Activated CD4-positive, alpha-beta T cell treated with anti-CD3 and anti-CD28 coated beads, Interleukin-2, amount 50 U/mL, for 4 hours (primary cell): ENCODE measurements at places on chromosomes 5 and 9.
A peak's percentile ranks its signal among the peaks of the same experiment; 100 is the strongest.

DNA sequence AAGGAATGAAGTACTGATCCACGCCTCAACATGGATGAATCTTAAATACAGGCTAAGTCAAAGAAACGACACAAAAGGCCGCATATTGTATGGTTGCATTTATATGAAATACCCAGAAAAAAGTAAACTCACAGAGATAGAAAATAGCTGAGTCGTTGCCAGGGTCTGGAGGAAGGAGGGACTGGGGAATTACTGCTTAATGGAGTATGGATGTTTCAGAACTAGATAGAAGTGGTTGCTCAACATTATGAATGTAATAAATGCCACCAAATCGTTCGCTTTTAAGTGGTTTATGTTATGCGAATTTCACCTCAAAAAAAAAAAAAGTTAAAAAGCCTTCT lies 784 bp upstream of the MSANTD3 start:
- no peak for DNase-seq

- no peak for DNase-seq
Observed at GRCh38 chr5:157270771-157271170, 4.8 kb downstream of the CYFIP2 start.

GRCh38 chr5:119390404-119390803 lies 34.6 kb downstream of the TNFAIP8 start:
- DNase-seq, result no peak

- DNase-seq, result no peak
Observed at GRCh38 chr5:74903165-74903787, 37.1 kb upstream of the FAM169A start.

GRCh38 chr9:97640325-97640724 lies 6.7 kb downstream of the NCBP1 start:
- DNase-seq, result no peak

DNA sequence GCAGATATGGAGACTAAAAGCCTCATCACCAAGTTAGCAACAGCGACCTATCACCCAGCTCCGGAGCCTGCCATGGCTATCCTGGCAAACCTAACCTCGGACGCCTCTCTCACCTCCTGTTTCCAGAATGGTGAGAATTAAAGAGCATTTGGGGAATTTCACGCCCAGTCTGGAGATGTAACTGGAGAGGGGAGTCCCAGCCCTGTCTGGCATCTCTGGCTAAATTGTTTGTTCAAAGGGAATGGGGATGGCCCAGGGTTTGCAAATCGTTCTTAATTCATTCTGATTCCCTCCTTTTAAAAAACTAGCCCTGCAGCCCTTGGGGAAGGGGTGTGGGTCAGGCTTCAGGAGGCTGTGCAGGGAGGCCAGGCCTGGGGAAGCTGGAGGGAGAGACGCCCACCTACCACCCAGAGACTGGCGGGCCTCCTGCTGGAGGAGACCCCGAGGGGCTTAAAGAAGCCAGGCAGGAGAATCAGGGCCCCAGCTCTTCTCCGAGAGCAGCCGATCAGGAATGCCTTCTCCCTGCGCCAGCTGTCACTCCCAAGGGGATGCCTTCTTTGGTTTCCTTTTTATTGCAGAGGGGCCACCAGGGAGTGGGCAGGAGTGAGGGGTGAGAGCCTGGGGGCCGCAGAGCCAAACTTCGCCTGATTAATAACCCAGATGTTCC lies 964 bp upstream of the COL5A1 start:
- no peak for DNase-seq

DNA sequence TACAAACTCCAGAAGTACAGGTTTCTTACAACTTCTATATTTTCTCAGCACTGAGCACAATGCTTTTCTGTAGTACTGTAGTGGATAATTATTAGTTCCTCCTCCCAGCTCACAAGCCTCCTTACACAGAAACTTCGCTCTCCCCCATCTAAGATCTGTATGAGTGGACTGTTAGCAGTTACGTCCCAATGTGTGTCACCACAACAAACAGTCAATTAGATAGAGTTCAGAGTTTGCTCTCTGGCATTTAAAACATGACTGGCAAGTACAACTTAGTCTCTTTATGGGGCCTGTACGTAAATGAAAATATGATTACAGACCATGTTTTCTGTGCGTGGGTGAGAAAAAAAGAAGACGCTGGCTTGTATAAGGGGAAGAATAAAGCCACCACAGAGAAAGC lies 631.4 kb upstream of the DMAC1 start:
- no peak for DNase-seq

- DNase-seq, result peak; percentile 29
Observed at GRCh38 chr5:40682154-40683017, 2.7 kb downstream of the PTGER4 start.

GRCh38 chr5:30368064-30368463 lies 825.4 kb upstream of the CDH6 start:
- no peak for DNase-seq

DNA sequence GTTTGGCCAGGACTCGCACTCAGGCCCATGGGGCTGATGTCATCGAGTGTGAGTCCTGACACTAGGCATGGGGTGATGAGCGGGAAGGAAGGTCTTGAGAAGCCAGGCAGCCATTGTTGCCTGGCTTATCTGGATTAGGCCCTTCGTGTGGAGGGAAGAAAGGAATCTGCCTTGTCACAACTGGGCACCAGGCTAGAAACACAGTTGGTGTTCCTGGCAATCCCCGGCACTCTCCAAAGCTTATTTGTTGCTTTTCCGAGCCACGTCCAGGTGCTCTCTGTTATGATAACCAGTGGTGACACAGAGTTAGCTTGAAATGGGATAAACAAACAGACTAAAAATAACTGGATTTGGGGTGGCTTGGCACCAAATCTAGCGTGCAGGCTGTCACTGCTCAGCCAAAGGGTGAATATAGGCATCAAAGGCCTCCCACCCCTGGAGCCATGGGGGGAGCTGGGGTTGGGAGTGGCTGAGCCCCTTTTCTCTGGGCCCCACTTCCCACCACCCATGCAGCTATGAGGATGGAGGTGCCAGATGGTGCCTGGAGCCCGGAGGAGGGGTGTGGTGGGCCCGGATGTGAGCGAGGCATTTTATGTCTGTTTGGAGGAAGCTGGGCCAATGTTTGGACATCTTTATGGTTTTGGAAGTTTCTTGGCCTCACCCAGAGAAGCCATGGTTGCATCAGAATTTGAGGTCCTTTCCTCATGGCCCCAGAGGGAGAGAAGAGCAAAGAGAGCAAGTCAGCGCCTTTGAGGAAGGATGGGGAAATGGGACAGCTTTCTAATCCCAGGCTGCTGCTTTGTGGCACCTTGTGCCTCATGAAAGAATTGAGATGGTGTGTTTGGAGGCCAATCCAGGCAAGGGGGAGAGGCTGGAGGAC lies 98.0 kb upstream of the PITX1 start:
- DNase-seq, result no peak

DNA sequence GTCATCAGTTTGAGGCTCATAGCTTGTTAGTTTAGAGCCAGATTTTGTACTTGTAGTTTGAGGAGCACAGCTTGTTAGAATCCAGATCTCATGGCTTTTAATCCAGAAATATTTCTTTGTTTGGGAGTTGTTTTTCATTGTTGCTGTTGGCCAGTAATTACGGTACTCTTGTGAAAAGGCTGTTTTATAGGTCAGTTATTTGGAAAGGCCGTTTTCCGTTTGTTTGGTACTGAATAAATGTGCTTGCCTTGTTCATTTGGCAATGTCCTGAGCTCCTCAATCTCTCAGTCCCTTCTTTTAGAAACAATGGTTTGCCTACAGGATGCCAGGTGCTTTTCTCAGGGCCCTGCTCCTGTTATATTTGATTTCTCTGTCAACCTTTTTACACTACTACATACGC lies 4.5 kb upstream of the MOB3B start:
- DNase-seq, result no peak

GRCh38 chr5:17178373-17178675 lies 39.1 kb upstream of the BASP1 start:
- DNase-seq, result no peak

- DNase-seq, result no peak
Observed at GRCh38 chr5:146001544-146002190, 65.3 kb downstream of the SH3RF2 start.

- DNase-seq, result no peak
Observed at GRCh38 chr5:42338136-42338535, 85.1 kb upstream of the GHR start.

GRCh38 chr5:78971998-78972397 lies 13.1 kb downstream of the ARSB start:
- no peak for DNase-seq

GRCh38 chr9:136225748-136226679 lies 19.6 kb downstream of the QSOX2 start:
- DNase-seq, result peak; percentile 65

- DNase-seq, result peak; percentile 23
Observed at GRCh38 chr5:154756009-154756867, 1.1 kb downstream of the LARP1 start.

- DNase-seq, result no peak
Observed at GRCh38 chr9:135670721-135671590, 7.8 kb downstream of the LCN9 start.

DNA sequence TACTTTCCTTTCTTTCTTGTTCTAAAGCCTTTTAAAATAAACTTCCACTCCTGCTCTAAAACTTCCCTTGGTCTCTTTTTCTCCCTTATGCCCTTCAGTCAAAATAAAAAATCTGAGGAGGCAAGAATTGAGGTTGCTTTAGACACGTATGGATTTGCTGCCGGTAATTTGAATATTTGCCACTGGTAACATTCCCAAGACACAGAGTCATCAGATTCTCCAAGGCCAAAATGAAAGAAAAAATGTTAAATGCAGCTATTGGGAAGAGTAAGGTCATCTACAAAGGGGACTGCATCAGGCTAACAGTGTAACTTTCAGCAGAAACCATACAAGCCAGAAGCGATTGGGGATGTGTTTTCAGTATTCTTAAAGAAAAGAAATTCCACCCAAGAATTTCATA lies 311.1 kb downstream of the CDH18 start:
- DNase-seq, result no peak

GRCh38 chr9:124941679-124942561 lies 1.0 kb upstream of the GOLGA1 start:
- peak; percentile 52 for DNase-seq

- no peak for DNase-seq
Observed at GRCh38 chr5:138463419-138464007, 1.8 kb upstream of the EGR1 start.

- DNase-seq, result no peak
Observed at GRCh38 chr5:1865486-1865885, 17.2 kb downstream of the IRX4 start.

GRCh38 chr5:109784687-109785086 lies 95.0 kb downstream of the MAN2A1 start:
- no peak for DNase-seq

DNA sequence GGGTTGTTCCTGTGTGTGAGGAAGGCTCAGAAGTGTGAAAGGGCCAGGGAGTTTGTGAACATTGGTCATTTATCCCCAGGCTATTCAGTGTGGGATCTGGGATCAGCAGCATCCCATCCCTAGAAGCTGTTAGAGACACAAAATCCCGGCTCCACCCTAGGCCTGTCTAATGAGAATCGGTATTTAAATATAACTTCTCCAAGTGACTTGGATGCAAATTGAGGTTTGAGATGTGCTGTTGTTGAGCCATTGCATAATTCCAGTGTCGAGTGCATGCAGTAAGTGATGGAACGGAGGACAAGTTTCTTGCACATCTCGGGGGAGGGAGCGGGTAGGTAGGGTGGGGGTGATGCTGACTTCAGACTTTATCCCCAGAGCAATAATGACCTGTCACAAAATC lies 138.3 kb downstream of the FBXL7 start:
- no peak for DNase-seq

DNA sequence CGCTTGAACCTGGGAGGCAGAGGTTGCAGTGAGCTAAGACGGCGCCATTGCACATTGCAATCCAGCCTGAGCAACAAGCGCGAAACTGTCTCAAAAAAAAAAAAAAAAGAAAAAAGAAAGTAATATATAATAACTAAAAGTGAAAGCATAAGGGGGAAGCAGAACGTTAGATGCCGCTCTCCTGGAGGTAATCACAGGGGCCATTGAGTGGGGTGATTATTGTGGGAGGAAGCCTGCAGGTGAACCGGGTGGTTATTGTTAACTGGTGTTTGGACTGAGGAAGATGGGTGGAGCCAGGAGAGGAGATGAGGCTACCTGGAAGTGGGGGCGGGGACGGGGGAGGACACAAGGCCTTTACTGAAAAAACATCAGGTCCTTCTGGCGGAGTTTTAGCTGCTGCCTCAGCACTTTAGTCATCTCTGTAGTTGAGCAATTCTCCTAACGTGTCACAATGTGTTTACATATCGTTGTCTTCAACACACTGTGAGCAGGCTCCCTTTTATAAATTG lies 5.3 kb upstream of the TJP2 start:
- peak; percentile 35 for DNase-seq

DNA sequence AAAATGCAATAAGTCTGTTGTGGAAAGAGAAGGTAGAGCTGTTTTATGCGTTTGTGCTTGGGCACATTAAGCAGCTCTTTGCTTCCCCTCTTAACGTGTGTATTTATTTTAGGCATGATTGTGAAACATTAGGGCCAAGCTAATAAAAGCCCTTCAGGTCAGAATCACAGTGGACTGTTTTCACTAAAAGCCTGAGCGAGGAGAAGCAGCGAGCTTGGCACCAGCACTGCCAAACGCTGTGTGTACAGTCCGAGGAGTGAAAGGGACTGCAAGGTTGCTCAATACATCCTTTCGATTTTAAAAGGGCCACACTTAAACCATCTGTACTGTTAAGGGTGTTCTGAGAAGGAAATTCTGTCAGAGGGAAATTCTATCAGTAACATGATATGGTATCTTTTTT lies 107.2 kb upstream of the CKMT2 start:
- DNase-seq, result no peak

DNA sequence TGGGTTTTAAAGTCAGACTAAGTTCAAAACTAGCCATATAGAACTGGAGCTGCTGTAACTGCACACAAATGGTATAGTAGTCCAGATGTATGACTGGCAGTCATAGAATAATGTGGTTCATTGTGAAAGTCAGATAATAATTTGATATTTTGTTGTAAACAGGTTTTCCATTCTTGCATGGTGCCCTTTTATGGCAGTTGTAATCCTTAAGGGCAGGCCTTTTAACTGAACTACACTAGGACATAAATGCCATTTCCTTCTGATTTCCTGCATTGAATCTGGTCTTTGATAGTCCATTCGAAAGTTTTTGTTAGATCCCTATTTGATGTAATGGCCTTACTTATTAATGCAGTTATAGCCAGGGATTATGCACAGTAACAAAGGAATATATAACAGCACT lies 632.6 kb downstream of the PDE4D start:
- no peak for DNase-seq

- DNase-seq, result no peak
Observed at GRCh38 chr9:128798896-128799295, 11.8 kb downstream of the TBC1D13 start.

- DNase-seq, result no peak
Observed at GRCh38 chr9:16001856-16002255, 449.0 kb downstream of the CCDC171 start.

DNA sequence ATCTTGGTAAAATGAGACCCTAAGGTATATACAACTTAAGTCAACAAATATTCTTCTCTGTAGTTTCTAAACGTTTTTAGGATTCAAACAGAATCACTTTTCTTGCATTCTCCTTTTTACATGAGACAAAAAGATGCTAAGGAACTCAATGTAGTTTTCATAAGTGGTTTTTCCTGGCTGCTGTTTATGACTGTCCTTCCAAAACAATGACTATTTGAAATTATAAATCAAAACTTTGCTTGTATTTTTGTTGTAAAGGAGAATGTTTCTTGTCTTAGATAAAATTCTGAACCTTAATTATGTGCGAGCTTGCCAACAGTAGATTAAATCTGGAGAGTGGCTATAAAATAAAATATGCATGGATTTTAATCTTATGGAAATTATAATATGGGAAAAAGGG lies 53.8 kb downstream of the GRIN3A start:
- no peak for DNase-seq

GRCh38 chr9:16202914-16203728 lies 650.3 kb downstream of the CCDC171 start:
- DNase-seq, result no peak

GRCh38 chr5:65834306-65834705 lies 92.1 kb upstream of the ERBIN start:
- no peak for DNase-seq
